ENCODE measurements at places on chromosomes 12 and 14.
A peak's percentile ranks its signal among the peaks of the same experiment; 100 is the strongest.

DNA sequence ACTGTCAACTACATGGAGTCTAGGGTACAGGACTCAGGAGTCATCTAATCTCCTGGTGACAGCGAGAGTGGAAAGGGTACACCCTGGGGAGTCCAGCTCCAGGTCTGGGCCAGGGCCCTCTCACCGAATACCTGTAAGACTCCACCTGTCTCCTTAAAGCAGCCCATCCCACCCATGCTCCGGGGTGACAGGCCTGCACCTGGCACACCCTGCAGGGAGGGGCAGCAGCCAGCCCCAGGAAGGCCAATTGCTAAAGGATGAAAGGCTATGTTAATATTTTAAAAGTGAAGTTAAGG, 45.5 kb downstream of the STX2 start:
- DNase-seq: no peak

DNA sequence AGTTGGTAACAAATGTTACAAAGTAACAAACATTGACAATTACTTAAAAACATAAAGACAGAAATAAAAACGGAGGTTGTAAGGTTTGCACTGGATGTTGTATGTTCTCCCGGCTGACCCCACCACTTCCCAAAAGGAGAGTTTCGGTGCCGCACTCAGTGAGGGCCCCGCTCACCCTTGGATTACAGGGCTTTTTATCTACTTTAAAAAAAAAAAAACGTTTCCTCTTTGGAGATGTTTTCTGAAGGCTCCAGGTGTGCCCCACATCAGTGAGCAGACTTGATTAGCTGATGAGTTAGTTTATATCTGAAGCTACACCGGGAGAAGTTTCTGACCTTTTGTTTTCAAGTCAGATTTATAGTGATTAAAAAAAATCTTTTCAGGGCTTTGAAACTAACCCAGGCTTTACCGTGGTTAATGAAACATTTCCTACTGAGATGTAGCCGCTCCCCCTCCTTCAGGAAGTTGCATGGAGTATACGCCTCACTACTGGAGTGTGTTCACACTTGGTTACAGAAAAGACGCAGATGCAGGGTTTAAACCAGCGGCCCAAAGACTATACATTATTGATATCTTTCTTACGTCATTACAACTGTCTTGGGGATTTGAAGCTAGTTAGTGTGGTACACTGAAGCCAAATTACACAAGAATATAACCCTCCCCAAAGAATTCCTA, 38.0 kb upstream of the BCL7A start:
- no peak for DNase-seq

DNA sequence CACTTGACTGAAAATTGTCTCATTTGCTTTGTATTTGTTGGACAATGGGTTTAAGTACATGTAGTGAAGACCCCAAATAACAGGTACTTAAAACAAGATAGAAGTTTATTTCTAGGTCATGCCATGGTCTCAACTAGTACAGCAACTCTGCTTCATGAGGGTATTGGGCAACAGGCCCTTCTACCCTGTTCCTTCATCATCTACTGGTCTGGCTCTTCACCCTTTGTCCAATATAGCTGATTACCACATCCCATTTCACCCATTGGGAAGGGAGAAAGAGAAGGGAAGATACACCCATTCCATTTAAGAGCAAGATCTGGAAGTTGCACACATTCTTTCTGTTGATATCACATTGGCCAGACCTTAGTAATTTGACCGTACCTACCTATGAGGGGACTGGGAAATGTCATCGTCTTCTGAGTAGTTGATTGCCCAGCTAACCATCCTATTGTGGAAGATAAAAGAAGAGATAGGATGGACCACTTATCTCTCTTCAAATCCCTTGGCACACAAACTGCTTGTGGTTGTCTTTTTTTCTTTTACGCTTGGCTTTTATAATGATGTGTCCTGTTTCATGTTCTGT, 104.6 kb downstream of the DIP2B start:
- DNase-seq: no peak

DNA sequence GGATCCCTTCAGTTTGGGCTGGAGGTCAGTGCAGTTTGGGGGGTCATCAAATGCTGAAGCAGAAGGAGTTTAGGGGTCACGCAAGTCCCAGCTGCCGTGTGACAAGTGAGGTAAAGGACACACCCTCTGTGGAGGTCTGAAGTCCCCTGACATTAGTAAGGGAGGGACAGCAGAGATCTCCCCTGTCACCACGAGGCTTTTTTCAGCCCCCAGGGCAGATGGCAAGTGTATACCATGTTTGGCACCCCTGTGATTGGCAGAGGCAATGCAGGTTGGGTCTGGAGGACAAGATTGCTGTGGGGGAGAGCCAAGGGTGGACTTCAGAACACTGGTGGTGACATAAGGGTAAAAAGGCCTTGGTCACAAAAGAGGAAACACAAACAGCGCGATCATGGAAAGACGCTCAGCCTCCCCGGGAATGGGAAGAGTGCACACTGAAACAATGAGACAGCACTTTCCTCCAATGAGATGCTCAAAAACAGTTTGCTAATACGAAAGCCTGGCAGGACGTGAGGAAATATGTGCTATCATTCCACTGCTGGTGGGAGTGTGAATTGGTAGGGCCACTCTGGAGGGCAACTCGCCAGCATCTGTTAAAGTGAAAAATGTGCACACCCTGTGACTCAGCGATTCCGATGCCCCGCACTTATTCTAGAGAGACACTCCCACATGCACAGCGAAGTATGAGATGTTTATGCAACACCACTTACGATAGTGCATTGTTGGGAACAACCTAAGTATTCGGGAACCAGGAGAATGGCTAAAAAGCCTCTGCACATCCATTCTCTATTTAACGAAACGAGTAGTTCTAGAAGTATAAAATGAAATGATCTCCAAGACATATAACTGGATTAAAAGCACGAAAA, 14.4 kb upstream of the CD27 start:
- peak; percentile 50 for DNase-seq

- DNase-seq: peak; percentile 44
Observed at GRCh38 chr14:61460718-61461611, 139.6 kb downstream of the PRKCH start.

DNA sequence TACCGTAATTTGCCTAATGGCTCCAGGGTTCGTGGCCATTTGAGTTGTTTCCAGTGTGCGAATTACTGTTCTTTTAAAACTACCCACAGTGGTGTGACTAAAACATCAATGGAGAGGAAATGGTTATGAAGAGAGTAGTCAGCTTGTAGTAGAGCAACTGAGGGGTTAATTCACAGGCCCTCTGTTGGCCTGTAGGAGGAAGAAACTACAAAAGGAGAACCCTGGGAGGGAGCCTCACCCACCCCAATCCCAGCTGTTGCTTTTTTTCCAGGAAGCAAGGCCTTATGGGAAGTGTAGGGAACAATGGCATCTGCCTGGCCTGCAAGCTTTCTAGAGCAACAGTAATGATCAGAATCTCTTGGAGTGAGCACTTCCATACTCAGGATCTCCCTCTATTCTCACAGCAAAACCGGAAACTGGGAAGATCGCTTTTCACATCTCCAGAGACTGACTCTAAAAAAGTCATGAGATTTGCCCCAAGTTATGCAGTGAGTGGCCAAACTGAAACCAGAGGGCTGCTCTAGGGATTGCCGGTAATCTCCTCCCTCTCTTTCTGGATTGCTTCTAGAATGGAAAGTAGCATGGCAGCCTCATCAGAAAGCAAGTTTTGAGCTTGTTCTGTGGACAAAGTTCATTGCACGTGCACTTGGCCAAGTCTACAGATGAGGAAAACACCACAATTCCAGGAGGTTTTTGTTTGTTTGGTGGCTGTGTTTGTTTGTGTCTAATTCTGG, 125.3 kb upstream of the PWP1 start:
- DNase-seq: no peak

- no peak for DNase-seq
Observed at GRCh38 chr12:106274575-106275121, 26.8 kb upstream of the CKAP4 start.

- no peak for DNase-seq
Observed at GRCh38 chr12:66272650-66273049, 29.6 kb upstream of the HELB start.

GRCh38 chr14:33332497-33332896, 393.8 kb downstream of the NPAS3 start:
- no peak for DNase-seq

- DNase-seq: no peak
Observed at GRCh38 chr12:15469356-15469755, 147.0 kb downstream of the PTPRO start.

- DNase-seq: no peak
Observed at GRCh38 chr12:76341436-76342030, 6.7 kb downstream of the BBS10 start.

DNA sequence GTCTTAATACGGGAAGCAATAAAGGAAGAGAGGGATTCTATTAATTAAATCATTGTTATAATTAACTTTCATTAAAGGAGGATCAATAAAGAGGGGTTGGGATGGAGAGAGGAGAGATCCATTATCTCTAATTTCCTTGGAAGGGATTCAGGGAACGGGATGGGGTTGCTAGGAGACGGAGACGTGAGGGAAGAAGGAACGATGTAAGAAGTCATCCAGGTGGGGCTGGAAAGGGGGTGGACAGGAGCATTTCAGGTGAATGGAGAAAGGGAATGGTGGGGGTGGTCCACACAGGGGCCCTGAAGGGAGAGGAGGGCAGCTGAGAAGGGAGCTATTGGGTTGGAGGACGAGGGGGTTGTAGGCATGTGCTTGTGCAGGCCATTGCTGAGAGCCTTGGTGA, 17.2 kb downstream of the CALCOCO1 start:
- no peak for DNase-seq

DNA sequence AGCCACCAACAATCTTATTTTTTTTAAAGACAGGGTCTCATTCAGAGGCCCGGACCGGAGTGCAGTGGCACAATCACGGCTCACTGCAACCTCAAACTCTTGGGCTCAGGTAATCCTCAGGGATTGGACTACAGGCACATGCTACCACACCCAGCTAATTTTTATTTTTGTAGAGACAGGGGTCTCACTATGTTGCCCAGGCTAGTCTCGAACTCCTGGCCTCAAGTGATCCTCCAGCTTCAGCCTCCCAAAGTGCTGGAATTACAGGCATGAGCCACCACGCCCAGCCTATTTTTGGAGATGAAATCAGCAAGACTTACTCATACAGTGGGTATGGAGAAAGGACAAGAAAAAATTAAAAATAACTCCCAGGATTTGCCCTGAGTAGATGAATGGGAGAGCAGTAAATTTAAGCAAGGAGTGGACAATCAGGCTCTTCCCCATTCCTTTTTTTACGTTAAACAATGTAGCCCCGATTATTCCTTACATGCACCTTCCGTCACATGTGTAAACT, 13.2 kb downstream of the FMNL3 start:
- no peak for DNase-seq

GRCh38 chr12:77060883-77061240, 4.5 kb downstream of the E2F7 start:
- DNase-seq: no peak

- no peak for DNase-seq
Observed at GRCh38 chr14:101873991-101874390, 90.4 kb upstream of the DYNC1H1 start.

GRCh38 chr14:89123851-89124250, 293.2 kb downstream of the FOXN3 start:
- DNase-seq: no peak

- no peak for DNase-seq
Observed at GRCh38 chr14:76391981-76392690, 16.2 kb downstream of the ESRRB start.

- DNase-seq: no peak
Observed at GRCh38 chr14:96103560-96104460, 64.6 kb downstream of the C14orf132 start.

DNA sequence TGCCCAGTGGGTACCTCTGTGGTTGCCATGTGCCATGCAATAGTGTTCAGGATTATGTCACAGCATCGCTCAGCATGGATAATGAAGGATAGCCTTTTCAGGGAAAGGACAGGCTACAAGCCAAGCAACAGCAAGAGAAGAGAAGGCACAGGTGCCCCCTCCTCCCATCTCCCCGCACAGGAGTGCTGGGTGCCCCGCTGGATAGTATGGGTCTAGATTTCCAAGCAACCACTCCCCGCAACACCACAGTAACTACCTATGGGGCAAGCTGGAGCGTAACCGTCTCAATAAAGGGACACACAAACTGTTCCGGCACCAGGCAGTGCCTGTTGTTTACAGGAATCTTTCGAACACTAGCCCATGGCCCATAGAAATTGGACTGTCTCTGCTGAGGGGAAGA, 222.2 kb downstream of the ITPR2 start:
- DNase-seq: no peak

GRCh38 chr12:34391771-34392581, 369.7 kb downstream of the ALG10 start:
- no peak for DNase-seq

DNA sequence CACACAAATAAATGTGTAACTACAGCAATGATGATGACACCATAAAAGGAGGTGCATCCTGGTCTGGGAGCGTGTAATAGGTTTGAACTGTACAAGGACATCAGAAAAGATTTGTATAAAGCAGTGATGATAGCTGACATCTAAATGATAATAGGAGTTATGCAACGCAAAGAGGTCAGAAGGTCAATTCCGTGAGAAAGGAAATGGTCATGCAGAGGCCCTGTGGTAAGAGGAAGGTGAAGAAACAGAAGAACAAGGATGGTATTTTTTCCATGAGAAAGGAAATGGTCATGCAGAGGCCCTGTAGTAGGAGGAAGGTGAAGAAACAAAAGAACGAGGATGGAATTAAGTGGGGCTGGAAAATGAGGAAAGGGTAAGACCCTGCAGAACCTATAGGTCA, 106.7 kb upstream of the TMPO start:
- DNase-seq: no peak

DNA sequence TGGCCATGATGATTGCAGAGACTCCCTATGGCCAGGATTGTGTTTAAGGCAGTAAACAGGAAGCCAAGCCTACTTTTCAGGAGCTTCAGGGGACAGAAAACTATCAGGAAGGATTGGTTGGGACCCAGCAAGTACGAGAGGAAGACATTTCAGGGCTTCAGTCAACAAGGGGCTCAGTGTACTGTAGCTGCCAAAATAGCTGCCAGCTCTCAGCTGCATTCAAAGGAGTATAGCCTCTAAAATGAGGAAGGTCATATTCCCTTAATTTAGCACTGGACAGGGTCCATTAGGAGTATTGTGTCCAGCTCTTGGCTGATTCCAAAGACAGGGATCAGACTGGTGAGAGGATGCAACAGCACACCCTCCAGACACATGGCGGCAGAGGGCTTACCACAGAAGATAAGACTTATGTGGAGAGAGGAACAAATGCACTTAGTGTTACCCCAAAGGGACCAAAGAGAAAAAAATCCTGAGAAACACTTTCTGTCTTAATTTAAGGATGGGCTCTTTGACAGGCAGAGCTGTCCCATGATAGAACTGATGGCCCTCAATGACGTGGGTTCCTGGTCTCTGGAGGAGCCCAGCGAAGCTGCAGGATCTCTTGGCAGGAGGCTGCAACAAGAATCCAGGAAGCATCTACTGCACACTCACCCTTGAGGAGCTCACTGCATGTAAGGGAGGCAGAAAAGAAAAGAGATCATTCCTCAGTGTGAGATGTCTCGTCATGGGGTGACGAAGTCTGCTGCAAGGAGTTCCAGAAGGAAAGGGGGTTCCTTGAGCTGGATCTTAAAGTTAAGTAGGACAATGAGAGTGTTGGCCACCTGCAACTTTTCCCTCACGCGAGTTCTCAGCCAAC, 14.8 kb downstream of the BDKRB1 start:
- no peak for DNase-seq

- no peak for DNase-seq
Observed at GRCh38 chr12:15632708-15633107, 156.5 kb downstream of the EPS8 start.

Measured in activated CD4-positive, alpha-beta T cell treated with anti-CD3 and anti-CD28 coated beads, Interleukin-2, amount 50 U/mL, for 4 hours (primary cell).